ENCODE measurements at places on chromosomes 11 and 22. TPM values are rescaled to one million over a fixed set of nuclear protein-coding genes. Genes with fewer than 3 reads are reported as not detected.

CFAP300 gene
- total RNA-seq: 4.9 TPM

CYP2R1 gene
- 7.0 TPM for total RNA-seq

DCDC1 gene
- not detected for total RNA-seq

ALDH3B2 gene
- total RNA-seq: not detected

MUC5AC gene
- total RNA-seq: not detected

AGBL2 gene
- 0.34 TPM for total RNA-seq

Measured in osteocyte (in vitro differentiated cells).